Camera-type eye (tissue), 1 donor: ENCODE measurements at places on chromosomes 3 and 15. TPM values are rescaled to one million over a fixed set of nuclear protein-coding genes. Genes with fewer than 3 reads are reported as not detected.

The WNT7A gene
- 9.1 TPM for total RNA-seq

The GJD2 gene
- total RNA-seq: 14.5 TPM

The BBS4 gene
- 94.8 TPM for total RNA-seq

The SLC9A9 gene
- total RNA-seq: 23.5 TPM

The MKRN3 gene
- 34.4 TPM for total RNA-seq

The CAMKV gene
- total RNA-seq: 10.6 TPM

The LRRIQ4 gene
- total RNA-seq: 0.33 TPM
